ENCODE measurements at places on chromosomes 2 and 18.
A peak's percentile ranks its signal among the peaks of the same experiment; 100 is the strongest.

GRCh38 chr2:15142069-15142689 is 419.0 kb downstream of the NBAS start:
- DNase-seq = no peak

- no peak for DNase-seq
These were observed 110.0 kb downstream of the ZNF516 start for GRCh38 chr18:76384861-76385680.

- DNase-seq = no peak
These were observed 43.5 kb downstream of the TMEM163 start for GRCh38 chr2:134675314-134675713.

- DNase-seq = peak; percentile 17
These were observed 45.1 kb downstream of the TRAK2 start for GRCh38 chr2:201406077-201406662.

- no peak for DNase-seq
These were observed 8.6 kb downstream of the CLIP4 start for GRCh38 chr2:29123617-29124349.

GRCh38 chr18:10521566-10521965 is 4.3 kb upstream of the NAPG start:
- no peak for DNase-seq

- DNase-seq = no peak
These were observed 100.2 kb downstream of the CRIM1 start for GRCh38 chr2:36455788-36456187.

GRCh38 chr2:222707689-222708273 is 36.3 kb downstream of the MOGAT1 start:
- DNase-seq = peak; percentile 17
